ENCODE measurements at places on chromosomes 6 and 20.
A peak's percentile ranks its signal among the peaks of the same experiment; 100 is the strongest.

DNA sequence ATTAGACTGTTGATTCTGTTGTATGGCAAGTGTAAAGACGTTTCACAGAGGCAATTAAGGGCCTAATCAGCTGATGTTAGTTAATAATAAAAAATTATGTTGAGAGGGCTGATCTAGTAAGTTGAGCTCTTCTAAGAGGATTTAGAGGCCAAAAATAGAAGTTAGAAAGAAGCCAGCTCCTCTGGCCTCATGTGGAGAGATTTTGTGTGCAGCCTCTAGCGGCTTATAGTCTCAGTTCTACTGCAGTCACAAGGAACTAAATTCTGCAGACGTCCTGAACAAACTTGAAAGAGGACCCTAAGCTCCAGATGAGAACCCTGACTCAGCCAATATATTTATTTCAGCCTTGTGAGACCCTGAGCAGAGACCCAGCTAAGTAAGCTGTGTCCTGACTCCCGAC is 498.6 kb downstream of the BTBD3 start:
- DNase-seq: no peak

DNA sequence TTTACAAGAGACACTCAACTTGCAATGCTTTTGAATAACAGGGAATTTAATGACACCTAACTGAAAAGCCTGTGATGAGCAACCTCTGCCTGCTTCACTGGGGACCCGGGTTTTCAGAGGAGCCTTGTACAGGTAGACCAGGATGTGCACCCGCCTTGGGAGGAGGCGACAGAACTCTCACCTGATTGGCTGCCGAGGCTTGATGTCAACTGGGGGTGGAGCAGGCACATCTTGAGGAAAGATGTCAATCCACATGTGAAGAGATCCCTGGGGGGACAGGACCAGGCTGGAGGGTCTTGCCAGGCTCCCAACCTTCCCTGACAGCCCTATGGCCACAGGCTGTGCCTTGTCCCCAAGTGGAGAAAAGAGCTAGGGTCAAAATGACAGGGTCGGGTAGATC is 19.8 kb downstream of the ERGIC3 start:
- no peak for DNase-seq

DNA sequence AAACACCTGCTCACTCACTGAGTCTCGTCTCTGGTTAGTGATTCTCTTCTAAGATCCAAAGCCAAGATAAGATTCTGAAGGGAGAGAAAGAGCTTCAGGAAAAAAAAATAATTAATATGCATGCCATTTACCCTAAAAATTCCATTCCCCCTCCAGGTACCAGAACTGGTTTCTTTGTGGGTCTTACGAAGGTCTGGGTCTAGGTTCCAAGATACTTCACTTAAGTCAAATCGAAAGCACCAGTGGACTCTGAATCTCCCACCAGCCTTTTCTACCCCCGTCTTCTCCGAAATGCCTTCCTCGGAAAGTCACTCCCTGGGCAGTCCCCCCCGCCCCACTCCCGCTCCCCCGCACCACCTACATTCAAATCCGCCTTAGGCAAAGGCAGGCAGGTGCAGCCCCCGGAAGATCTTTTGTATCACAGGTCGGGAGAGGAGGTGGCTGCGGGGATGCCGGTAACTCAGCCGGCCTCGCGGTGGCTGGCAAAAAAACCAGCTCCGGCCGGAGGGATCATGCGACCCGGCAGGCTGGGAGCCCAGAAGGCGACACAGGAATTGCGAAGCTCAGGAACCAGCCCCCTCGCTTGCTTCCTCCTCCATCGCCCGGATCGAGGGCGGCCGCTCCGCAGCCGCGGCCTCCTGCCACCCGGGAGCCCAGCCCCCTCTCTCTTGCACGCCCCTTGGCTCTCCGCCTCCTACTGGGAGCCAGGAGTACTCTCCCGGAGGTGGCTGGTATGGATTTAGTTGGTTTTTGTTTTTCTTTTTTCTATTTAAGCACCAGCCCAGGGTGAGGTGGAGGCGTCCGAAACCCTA is at the start of gene BCL2L1:
BCL2L1 (minus strand) TSS at position 612 of the 812 bp plus-strand sequence. CDS start 650 bp downstream, outside the sequence.
- peak; percentile 77 for DNase-seq

DNA sequence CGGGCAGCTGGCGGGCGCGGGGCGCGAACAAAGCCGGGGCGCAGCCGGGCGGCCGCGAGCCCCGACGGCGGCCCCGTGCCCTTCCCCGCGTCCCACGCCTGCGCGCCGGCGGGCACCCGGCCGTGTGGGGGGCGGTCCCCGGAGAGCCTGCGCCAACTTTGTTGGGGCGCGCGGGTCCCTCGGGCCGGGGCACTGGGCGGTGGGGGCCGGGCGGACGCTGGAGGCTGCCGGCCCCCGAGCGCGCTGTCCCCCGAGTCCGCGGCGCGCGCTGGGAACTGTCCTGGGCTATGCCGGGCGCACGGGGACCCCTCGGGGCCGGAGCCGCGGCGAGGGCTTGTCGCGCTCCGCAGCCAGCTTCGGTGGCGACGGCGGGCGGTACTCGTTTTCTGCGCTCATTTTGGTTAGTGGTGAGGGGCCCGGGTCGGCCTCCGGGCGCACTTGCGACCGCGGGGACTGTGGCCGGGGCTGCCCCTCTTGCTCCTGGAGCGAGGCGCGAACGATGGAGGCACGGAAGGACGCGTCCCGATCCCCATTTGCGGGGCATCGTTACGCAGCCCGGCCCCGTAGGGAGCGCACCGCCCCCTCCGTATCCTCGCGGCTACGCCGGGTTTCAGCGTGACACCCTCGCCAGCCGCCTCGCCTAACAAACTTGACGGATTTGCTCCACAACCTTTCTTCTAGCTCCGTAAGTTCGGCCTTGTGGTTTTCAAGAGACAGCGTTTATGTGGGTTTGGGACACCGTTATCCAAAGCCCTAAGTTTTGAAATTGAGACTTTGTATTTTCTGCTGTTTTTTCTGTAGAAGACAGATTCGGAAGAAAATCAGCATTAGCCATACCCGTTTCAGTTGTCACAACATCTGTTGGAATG is 622 bp downstream of the SS18L1 start:
- no peak for DNase-seq

GRCh38 chr20:21677261-21677660 is 28.2 kb upstream of the PAX1 start:
- no peak for DNase-seq

DNA sequence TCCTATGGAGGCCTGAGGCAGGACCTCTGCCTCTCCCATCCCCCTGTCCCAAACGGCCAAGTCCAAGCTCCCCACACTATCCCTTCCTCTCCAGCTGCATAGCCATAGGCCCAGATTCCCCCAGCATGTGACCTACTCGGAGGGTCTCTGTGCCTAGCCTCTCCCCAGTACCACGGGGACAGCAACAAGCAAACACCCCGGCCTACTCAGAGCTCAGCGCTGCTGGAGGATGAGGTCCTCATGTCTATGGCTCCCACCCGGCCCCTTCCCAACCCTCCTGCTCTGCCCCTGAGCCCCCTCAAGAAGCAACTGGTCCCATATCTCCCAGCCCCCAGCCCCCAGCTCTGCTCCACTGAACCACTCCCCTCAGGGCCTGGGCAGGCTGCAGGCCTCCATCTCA is 24.2 kb downstream of the RNASET2 start:
- no peak for DNase-seq

DNA sequence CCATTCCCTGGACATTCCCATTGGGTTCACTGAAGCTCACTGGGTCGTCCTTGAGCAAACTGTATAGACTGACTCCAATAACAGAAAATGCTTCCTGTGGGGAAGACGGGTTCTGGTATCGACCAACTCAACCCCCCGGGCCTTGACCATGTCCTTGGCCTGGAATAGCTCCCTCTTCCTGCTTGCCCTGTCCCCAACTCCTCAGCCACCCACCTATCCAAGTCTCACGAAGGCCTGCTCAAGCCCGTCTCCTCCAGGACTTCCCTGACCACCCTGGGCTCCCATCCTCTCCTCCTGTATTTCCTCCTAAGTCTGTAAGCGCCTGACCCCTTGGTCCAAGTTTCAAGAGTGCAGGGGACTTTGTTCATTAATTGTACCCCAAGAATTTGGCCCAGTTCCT is 2.8 kb upstream of the HMGA1 start:
- DNase-seq: no peak

GRCh38 chr6:110534731-110535492 is 58.5 kb upstream of the SLC22A16 start:
- DNase-seq: peak; percentile 57

GRCh38 chr6:53192682-53193188 is 44.1 kb upstream of the GCM1 start:
- no peak for DNase-seq

- no peak for DNase-seq
These were observed 20.9 kb downstream of the LMBRD1 start for GRCh38 chr6:69775941-69776340.

DNA sequence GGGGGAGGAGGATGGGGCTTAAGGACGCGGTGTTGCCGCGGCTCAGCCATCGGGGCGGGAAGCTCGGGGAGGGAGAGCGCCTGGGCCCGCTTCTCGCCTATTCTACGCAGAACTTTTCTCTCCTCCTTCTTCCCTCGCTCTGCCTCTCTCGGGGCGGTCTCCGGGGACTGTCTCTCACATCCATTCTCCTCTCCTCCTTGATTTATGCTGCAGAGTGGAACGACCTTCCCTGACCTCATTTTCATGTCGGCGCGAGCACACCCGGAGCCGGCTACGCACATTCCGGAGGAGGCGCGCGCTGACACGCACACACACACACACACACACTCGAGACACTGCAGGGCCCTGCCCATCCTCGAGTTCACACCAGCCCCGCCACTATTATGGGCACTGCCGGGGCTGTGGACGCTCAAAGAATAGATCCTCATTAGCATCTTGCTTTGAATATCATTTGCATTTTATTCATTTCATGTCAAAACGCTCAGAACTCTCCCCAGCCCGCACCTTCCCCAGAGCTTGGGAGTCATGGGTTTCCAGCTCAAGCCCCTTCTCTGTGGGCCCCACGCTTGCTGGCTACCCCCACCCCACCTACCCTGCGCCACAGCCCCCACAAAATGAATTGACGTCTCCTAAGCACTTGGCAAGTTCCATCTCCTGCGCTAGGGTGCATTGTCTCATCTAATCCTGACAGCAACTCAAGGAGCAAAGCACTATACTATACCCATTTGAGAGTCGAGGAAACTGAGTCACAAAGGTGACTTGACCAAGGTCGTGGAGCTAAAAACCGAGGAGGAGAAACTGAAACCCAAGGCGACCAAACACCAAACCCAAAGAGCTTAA is 36.8 kb downstream of the NCR2 start:
- DNase-seq: no peak

DNA sequence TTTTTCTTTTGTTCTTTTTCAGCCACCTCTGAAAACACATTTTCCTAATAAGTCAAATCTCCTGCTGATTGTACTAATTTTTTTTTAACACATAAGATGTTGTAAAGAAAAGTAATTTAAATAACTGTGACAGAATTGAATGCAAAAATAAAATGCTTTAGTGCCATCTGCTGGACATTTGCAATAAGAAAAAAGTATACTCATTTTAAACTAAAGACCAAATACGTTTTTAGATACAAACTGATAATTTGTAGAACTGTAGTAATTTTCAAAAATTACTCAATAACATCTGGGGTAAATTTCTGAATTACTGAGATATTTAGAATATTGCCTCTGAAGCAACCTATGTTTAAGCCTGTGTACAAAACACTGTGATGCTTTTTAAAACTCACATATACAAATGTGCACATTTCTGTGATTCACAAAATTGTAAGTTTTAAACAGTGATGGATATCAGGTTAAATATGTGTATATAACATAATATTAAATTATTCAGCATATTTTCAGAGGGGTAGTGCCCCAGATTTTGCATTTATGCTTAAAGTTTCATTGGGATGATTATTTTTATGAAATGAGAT is 198.7 kb downstream of the RIMS1 start:
- no peak for DNase-seq

GRCh38 chr6:69835414-69836179 is 30.8 kb upstream of the COL19A1 start:
- DNase-seq: no peak

GRCh38 chr6:89745716-89746115 is 73.9 kb downstream of the MDN1 start:
- no peak for DNase-seq

Measured in nucleus accumbens (tissue), 56 donors.